ENCODE measurements at places on chromosomes 1 and 21.
A peak's percentile ranks its signal among the peaks of the same experiment; 100 is the strongest.

GRCh38 chr1:58982259-58982998 lies 198.6 kb upstream of the JUN start:
- peak; percentile 33 for DNase-seq

DNA sequence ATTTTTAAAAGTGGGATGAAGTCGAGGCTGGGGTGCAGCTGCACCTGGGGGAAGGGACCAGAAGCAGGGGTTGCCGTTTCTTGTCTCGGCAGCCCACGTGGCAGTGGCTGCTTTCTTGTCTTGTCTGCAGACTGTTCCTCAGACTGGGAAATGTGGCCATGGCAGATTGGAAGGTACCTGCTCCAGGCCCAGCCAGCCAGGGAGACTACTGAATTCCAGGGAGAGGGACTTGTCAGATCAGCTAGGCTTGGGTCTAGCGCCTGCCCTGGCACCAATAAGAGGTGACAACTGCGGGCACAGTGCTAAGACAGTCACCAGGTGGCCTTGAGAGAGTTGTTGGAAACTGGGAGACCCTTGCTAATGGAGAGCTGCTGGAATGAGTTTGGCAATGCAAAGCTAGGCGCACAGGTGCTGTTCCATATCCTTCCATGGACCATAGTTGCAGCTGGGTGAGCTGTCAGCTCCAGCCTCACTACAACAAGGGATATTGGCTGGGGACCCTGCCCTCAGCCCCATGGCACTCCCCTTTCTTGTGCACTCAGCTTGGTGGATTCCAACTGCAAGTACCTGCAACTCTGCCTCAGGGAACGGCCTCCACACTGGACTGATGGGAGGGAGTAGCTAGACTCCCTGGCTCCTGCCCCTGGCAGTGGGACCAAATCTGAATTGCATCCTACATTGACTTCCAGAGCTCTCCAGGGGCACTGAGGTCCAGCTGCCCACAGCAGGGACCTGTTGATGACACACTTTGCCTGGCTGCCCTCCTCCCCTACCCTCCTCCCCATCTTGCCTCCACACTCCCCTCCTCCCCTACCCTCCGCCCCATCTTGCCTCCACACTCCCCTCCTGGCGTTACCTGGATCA lies 9.9 kb upstream of the IL22RA1 start:
- DNase-seq, result no peak

DNA sequence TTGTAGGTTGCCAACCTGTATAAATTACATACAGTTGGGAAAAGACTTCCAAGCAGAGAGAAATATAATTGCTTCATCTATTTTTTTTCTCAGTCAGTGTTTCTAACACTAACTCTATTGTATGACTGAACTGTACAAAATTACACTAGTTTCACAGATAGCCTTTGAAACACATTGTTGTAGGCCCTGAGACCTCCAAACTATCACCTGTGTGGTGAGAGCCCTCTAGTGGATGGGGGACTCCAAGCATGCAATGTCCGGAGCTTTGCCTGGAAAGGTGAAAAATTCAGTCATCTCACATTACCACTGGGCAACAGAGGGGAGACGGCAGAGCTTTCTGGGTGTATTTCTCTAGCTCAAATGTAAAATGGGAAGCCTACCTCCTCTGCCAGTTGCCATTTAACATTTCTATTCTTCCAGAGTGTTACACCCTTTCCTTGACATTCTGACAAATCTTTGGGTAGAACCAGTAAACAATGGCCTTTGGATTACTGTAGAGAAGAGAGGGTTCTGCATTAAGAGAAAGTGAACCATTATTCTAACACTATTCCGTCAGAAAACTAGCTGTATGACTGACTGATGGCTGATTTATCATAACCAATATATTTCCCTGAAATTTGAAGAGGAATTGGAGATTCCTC lies 212.2 kb downstream of the LYPLAL1 start:
- no peak for DNase-seq

DNA sequence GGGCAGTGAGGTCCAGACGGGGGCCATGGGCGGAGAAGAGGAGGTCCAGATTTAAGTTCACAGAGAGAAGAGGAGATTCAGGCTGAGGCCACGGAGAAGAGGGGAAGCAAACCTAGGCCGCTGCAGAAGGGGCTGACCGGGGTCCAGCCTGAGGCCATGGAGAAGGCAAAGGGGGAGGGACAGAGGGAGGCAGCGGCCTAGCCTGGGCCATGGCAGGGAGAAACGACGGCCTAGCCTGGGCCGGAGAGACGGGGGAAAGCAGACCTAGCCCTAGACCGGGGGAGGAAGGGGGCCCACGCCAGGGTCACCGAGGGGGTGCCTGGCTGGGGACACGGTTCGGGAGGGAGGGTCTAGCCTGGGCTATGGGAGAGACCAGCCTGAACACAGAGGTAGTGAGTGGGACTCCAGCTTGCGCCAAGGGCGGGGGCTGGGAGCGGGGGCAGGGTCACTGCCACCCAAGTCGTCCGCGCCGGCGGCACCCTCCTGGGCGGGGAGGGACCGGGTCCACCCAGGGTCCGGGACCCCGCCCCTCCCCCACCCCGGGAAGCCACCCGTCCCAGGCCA lies 459 bp downstream of the CAPZB start:
- DNase-seq, result peak; percentile 65

DNA sequence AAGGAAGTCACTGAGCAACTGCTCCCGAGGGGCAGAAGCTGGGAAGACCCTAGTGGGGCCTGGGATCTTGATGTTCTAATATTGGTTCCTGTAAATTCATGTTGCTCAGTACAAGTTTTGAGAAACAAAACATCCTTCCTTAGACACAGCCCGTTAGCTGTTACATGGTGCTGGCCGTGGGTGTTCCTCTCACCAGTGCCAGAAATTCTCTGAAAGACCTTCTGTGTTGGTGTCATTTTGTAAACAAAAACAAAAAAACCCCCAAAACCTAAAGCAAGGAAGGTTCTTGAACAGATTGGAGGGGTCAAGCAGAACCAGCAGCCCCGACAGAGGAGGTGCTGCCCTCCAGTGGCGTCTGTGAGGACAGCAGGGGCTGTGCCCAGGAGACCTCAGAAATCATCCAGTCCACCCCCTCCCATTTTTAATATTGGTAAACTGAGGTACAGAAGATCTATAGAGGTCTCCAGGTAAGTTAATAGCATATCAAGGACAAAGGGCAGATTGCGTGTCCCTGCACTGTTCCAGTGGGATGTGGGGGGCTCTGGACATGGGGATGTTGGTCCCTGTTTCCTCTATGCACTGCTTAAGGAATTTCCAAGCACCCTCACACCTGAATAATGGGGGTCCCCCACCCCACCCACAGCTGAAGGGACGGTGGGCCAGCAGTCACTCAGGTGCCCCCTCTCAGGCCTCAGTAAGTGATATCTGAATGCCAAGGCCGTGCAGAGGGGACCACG lies 38.2 kb downstream of the SLC2A7 start:
- DNase-seq, result peak; percentile 63

DNA sequence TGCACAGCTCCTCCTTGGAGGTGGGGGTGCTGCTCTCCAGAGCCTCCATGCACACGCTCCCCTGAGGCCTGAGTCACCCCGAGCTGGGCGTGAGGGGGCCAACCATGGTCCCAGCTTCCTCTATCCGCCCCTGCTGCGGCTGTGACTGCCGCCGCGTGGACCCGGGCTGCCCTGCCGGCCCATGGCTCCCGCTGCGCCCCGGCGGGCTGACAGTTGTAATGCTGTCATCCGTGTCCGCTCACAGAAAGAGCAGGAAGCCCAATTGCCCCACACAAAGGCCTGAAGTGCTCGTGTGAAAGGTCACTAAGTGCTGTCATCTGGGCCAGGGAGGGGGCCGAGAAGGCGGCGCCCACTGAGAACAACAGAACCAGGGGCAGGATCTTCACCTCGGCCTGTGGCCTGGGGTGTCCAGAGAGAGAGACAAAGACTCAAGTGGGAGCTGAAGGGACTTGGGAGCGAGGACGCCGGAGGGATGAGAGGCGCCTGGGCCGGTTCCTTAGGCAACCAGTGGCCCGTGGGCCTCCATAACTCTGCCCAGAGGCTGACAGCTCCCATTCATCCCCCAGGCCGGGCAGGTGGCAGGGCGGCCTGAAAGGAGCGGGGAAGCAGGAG lies 31.5 kb downstream of the OLIG1 start:
- peak; percentile 35 for DNase-seq

DNA sequence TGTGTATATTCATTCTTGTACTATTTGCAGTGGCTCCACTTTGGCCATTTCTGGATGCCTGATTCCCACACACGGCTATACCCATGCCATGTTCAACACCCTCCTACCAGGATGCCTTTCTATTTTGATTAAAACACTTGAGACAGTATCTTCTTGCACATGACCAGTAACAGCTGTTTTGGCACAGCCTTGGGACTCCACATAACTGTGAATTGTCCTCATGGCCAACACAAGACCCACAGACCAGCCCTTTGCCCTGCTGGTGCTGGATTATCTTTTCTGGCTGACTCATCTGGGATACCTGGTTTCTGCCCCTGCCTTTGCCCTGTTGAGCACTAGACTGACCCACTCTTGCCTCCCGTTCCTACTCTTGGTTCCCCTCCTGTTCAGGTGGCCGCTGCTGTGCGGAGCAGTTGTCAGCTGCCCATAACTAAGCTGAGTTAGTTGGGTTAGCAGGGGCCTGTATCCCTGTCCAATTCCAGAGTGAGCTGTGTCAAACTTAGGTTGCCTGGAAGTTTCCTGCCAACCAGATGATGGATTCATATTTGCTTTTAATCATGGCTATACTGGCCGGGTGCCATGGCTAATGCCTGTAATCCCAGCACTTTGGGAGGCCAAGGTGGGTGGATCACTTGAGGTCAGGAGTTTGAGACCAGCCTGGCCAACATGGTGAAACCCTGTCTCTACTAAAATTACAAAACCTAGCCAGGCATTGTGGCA lies 10.8 kb upstream of the EYA3 start:
- DNase-seq, result peak; percentile 23

DNA sequence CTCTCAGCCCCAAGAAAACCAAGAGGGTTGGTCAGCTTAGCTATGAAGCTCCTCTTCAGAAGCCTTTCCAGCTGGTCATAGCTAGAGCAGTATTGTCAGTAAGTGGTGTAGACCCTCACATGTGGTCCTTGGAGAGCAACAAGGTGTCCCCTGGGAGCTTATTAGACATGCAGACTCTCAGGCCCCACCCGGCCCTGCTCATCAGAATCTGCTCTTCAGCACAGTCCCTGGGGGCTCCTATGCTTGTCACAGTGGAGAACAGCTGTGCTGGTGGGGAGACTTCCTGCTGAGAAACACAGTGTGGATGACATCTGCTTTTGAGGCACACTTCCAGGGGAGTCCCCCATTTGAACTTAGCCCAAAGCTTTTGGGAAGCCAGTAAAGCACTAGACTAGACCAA lies 21.9 kb upstream of the NEK2 start:
- DNase-seq, result peak; percentile 44

DNA sequence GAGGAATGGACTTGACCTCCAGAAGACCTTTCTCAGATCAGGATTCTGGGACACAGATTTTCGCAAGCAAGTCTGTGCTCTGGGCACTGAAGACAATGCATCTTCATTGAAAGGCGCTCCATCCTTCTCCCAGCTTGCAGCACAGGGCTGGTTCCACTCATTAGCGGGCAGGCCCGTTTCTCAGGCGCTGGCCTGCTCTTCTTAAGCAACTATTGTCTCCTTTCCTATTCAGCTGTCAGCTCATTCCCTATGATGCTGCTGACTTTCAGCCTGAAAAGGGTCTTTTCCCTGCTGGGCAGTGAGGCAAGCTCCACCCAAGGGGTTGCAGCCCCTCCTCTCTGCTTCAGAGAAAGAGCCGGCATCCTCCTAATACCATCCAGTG lies 91.9 kb upstream of the PLXNA2 start:
- no peak for DNase-seq

DNA sequence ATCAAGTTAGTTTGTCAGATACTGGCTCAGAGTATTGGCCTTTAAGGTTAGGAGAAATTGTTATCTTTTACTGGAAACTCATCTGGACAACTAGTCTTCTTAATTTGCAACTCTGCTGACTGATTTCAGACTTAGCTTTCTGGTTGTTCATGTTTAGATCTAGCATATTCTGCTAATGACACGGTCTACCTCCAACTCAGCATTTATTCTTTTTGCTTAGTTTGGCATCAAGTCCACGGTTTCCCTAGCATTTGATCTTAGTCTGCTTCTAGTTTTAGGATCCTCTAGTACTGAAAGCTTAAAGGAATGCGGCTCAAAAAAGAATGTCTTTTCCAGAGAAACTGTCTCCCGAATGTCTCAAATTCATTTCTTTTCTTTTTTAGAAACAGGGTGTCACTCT lies 75.6 kb upstream of the SLFNL1 start:
- DNase-seq, result no peak

GRCh38 chr1:188669728-188670382 lies 1807.8 kb downstream of the BRINP3 start:
- DNase-seq, result no peak

DNA sequence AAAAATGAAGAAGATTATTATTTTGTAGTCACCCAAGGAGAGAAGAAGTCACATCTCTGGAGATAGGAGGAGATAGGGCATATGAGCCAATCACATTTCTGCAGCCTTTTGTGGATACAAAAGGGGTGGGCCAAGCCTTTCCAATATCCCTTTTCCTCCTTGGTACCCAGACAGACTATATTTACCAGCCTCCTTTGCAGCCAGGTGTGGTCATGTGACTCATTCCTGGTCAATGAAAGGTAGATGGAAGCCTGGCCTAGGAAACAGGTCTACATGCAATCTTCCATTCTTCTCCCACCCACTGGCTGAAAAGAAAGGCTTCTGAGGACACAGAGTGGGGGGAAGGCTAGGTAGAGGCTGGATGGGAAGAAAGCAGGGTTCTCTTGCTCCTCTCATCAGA lies 58.1 kb upstream of the ERG start:
- no peak for DNase-seq

GRCh38 chr1:161763522-161764098 lies 2.5 kb upstream of the ATF6 start:
- DNase-seq, result no peak

- no peak for DNase-seq
These were observed 16.0 kb downstream of the CTNNBIP1 start for GRCh38 chr1:9894115-9894514.

GRCh38 chr1:157139052-157139715 lies 989 bp upstream of the ETV3 start:
- DNase-seq, result no peak

GRCh38 chr1:3270403-3271245 lies 183.8 kb upstream of the ARHGEF16 start:
- DNase-seq, result no peak

GRCh38 chr1:201537028-201537427 lies 1.9 kb upstream of the NAV1 start:
- no peak for DNase-seq

DNA sequence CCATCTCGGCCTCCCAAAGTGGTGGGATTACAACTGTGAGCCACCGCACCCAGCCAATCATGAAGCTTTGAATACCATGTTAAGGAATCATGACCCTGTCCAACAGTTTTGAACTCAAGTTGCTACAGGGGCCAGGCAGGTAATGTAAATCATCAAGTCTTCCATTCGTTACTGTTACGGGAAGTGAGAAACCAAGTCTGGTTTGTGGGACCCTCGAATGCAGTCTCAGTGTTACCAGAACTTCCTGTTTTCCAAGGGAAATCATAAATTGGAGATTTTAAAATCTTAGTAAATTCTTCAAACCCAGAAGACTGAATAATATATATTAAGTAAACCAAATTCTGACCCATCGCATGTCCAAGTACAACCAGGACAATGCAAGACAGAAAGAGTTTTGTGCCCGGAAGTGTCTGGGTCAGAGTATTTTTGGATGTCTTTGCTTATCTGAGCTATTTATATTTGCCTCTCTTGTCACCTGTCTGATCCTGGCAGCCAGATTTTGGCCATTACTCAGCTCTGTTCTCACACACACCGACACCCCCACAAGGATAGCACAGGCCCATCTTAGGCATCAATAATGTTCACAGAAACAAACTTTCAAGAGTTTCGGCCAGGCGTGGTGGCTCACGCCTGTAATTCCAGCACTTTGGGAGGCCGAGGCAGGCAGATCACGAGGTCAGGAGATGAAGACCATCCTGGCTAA lies 8.8 kb downstream of the ATP5IF1 start:
- no peak for DNase-seq

Measured in femur (tissue), 1 donor.